ENCODE measurements at places on chromosomes 16 and 17. TPM values are rescaled to one million over a fixed set of nuclear protein-coding genes. Genes with fewer than 3 reads are reported as not detected.

SOX15 gene
- total RNA-seq, result 0.22 TPM

ALOX12 gene
- total RNA-seq, result not detected

SHBG gene
- total RNA-seq, result 0.19 TPM

GRCh38 chr17:43722870-43723665 lies 35.5 kb downstream of the SOST start:
- DNase-seq, result no peak
- H3K27me3 ChIP-seq, result peaks cover 8% of the 10 kb centered on the region
- H3K36me3 ChIP-seq, result no peaks in the 10 kb centered on the region
- H3K4me1 ChIP-seq, result peaks cover 6% of the 10 kb centered on the region

DNA sequence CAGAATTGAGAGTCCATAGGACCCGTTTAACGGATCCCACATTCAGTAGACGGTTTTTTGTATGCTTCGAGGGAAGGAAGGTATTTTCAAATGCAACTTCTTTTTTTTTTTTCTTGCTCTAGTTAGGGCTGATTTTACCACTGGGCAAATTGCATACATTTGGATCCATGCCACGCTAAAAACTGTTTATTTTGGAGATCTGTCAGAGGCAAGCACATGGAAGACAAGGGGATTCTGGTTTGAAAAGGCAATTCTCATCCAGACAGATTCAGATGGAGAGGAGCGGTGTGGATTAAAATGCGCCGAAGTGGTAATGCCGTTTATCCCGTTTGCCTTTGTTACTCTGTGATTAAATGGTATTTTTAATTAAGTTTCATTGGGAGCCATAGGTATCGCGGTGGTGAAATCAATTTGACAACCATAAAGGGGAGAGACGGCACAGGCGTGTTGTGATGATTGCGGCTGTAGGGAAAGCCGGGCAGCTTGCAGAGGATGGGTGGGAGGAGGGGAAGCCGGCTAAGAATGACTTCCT lies 170.4 kb downstream of the IRX3 start:
- no peaks in the 10 kb centered on the region for H3K36me3 ChIP-seq
- no peak overlapping the region for H3K27ac ChIP-seq
- H3K4me1 ChIP-seq, result no peaks in the 10 kb centered on the region
- H3K4me3 ChIP-seq, result no peak overlapping the region
- no peak for DNase-seq

DNA sequence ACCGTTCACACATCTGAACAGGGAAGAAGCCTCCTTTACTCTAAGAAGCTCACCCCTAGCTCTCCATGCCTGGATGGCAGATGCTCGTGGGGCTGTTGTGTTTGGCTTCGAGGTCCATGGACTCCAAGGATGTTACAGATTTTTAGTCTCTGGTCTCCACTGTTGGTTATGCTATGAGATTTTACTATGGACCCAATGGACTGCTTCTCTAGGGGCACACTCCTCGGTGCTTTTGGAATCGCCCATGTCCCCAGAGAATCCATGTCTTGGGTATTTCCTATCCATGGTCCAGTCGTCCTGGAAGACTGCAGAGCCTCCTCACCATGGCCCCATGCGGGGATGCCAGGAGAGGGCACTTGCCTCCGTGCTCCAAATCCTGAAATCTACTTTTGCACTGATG lies 83.4 kb downstream of the KCNJ12 start:
- DNase-seq, result no peak
- H3K4me1 ChIP-seq, result no peaks in the 10 kb centered on the region
- H3K27me3 ChIP-seq, result no peaks in the 10 kb centered on the region
- no peak overlapping the region for H3K4me3 ChIP-seq
- H3K27ac ChIP-seq, result no peak overlapping the region

DNA sequence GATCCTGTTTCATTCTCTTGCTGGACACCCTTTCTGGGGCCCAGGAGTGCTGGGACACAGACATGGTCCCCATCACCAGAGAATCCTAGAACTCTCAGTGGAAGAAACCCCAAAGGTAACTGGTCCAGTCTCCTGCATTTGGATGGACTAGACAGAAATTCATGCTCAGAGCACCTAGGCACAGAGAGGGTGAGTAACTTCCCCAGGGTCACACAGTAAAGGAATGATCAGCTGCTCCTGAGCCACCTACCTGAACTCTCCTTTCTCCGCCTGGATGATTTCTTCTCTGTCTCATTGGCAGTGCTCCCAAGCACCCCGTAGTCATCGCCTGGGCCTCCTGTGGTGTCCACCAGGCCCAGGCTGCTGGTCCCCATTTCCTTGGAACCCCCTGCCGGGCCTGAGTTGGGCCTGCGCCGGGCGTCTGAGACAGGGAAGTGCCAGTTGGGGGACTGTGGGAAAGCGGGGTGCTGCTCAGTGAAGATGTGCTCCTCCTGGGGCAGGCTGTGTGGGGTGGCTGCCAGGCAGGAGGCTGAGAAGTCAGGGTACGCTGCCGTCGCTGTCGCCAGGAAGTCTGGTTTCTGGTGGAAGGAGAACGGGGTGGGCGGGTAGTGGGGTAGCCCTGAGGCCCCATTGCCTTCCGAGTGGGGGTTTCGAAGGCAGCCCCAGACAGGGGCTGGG lies 767 bp downstream of the MEOX1 start:
- H3K27ac ChIP-seq, result peak overlapping the region; percentile 60
- no peaks in the 10 kb centered on the region for H3K36me3 ChIP-seq
- no peaks in the 10 kb centered on the region for H3K27me3 ChIP-seq
- peaks cover 23% of the 10 kb centered on the region for H3K4me1 ChIP-seq
- no peak for DNase-seq

DNA sequence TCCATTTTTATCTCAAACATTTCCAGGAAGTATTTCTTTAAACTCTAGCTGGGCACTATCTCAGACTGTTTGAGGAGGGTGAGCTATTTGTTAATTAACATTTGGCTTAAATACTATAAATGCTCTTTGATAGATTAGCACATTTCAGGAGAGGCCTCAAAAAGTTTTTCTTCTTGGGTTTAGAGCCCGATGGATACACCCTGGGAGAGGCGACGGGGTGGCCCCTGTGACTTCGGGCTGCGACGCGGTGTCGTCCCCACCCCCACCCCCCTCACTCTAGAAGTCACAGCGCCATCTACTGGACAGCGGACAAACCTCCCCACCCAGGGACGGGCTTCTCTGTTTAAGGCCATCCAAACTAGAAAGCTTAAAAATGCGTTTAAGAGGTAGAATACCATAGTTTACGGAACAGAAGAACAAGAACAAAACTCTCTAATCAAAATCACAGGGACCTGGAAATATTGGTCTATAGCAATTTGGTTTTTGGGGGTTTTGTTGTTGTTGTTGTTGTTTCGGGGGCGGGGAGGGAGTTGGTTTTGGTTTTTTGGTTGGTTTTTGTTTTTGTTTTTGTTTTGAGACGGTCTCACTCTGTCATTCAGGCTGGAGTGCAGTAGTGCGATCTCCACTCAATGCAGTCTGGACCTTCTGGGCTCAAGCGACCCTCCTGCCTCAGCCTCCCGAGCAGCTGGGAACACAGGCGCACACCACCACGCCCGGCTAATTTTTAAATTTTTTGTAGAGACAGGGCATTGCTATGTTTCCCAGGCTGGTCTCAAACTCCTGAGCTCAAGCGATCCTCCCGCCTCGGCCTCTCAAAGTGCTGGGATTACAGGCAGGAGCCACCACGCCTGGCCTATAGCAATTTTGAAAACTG lies 254.4 kb downstream of the C16orf95 start:
- no peaks in the 10 kb centered on the region for H3K36me3 ChIP-seq
- H3K27me3 ChIP-seq, result peaks cover 3% of the 10 kb centered on the region
- no peaks in the 10 kb centered on the region for H3K4me1 ChIP-seq
- peak; percentile 62 for DNase-seq
- H3K4me3 ChIP-seq, result no peak overlapping the region

DNA sequence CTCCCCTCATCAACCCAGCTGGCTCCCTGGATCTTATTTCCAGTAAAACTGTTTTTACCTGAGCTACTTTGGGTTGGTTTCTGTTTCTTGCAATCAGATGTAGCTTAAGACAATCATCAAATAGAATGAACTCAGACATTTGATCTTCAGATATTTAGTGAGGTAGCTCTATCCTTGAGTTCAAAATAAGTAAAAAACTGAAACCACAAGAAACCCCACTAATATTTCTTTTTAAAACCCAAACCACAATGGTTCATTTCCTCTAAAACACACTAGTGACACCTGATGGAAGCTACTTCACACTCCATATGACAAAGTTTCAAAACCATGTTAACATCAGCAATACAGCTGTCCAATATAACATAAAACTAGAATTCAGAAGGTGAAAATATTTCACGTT lies 37.8 kb downstream of the CACNG1 start:
- H3K4me3 ChIP-seq, result no peak overlapping the region
- no peaks in the 10 kb centered on the region for H3K27me3 ChIP-seq
- no peak overlapping the region for H3K27ac ChIP-seq
- DNase-seq, result no peak
- peaks cover 15% of the 10 kb centered on the region for H3K4me1 ChIP-seq

DNA sequence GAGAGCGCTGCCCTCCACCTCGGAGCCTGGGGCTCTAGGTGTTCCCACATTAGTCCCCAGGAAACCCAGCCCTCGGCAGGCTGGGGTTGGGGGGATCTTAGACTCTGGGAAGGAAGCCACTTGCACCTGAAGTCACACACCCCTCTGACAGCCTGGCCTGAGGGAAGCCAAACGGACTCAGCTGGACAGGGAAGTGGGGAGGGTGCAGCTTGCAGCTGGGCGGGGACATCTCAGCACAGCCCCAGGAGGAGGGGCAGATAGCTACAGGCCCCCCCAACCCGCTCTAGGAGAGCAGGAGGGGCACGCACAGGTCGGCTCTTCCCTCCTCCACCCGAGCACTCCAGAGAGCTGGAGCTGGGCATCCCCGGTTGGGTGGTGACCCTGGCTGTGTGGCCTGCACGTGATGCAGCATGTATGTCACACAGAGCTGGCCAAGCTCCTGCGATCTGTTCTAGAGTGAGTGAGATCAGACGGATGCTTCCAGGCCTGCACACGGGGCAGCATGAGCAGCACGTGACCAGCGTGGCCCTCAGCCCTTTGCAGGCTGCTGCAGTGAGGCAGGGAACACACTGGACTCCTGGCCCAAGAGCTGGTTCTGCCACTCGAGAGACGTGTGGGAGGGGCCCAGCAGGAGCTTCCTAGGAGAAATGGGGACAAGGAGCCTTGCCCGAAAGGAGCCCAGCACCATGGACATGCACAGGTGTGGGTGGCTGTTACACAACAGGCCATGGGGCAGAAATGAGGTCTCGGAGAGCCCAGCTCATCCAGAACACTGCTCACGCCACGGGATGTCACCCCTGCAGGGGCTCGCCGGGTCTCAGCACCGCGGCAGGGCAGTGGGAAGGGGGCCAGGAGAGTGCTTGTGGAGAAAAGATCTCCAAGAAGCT lies 15.4 kb downstream of the KIFC3 start:
- no peaks in the 10 kb centered on the region for H3K27me3 ChIP-seq
- peak overlapping the region; percentile 41 for H3K27ac ChIP-seq
- H3K36me3 ChIP-seq, result no peaks in the 10 kb centered on the region
- peaks cover 22% of the 10 kb centered on the region for H3K4me1 ChIP-seq
- DNase-seq, result peak; percentile 77
- H3K4me3 ChIP-seq, result no peak overlapping the region

Measured in psoas muscle (tissue), 8 donors.